ENCODE measurements at places on chromosomes 5 and 9.

- no peak for DNase-seq
These were observed 115.4 kb downstream of the EGFLAM start for GRCh38 chr5:38373743-38374142.

DNA sequence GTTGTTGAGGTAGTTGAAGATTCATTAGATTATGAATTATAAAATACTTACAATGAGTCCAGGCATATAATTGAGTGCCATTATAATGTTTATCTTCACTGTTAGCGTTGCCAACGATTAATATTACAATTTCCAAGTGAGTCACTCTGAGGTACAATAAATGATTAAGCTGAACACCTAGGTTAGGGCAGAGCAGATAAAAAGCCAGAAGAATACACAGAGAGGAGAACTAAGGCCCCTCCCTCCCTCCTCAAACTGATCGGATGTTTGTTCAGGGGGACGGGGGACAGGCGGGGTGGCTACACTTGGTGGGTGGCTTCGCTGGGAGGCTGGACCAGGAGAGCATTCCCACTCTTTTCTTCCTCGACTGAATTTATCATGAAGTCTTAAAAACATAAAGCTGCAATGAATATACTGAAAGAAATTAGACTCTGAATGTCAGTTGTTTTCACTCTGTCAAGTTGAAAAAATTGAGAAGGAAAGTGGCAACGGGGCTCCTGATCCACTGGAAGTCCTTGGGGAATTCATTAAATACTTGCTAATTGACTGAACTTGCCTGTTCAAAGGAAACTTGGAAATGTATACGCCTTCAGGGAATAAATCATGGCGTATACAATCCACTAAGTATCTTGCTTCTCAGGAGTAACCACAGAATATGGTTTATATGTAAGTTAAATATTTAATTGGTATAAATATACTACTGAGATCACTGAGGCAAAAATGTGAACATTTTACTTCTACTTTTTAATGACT lies 198.1 kb downstream of the TSSK1B start:
- no peak for DNase-seq

GRCh38 chr5:82885627-82886389 lies 191.4 kb downstream of the TMEM167A start:
- DNase-seq, result no peak

- DNase-seq, result no peak
These were observed 548.8 kb upstream of the CDH18 start for GRCh38 chr5:20536813-20537212.

- no peak for DNase-seq
These were observed 104.6 kb upstream of the BOD1 start for GRCh38 chr5:173720953-173721600.

GRCh38 chr5:2266641-2267240 lies 384.0 kb upstream of the IRX4 start:
- peak; percentile 49 for DNase-seq

GRCh38 chr9:123111427-123112014 lies 78.1 kb downstream of the GPR21 start:
- no peak for DNase-seq

GRCh38 chr5:143601917-143602333 lies 198.4 kb upstream of the NR3C1 start:
- no peak for DNase-seq

GRCh38 chr5:160083501-160083900 lies 35.7 kb downstream of the PWWP2A start:
- no peak for DNase-seq

DNA sequence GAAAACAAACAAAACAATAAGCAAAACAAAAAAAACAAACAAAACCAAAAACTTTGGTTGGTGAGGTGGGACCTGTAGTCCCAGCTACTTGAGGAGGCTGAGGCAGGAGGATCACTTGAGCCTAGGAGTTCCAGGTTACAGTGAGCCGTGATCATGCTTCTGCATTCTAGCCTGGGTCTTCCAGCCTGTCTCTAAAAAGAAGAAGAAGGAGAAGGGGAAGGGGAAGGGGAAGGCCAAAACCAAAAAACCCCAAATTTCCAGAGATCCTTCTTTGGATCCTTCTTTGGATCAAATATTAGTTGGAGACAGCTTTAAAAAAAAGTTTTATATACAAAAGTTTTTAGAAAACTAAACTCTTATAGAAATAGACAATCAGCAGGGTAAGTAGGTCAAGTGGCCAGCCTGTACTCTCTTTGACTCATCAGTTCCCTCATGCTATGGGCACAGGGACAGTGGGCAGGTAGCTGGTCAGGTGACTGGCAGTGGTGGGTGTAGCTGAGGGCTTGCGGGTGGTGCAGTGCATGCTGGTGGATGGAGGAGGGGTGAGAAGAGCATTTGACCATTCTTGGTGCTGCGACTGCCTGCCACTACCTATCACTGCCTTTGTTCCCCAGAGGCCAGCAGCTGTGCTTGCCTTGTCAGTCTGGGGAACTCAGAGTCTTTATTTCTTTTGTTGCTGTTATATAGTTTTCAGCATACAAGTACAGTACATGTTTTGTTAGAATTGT lies 12.6 kb downstream of the RCL1 start:
- no peak for DNase-seq

GRCh38 chr5:154179846-154180710 lies 10.5 kb upstream of the GALNT10 start:
- peak; percentile 76 for DNase-seq

DNA sequence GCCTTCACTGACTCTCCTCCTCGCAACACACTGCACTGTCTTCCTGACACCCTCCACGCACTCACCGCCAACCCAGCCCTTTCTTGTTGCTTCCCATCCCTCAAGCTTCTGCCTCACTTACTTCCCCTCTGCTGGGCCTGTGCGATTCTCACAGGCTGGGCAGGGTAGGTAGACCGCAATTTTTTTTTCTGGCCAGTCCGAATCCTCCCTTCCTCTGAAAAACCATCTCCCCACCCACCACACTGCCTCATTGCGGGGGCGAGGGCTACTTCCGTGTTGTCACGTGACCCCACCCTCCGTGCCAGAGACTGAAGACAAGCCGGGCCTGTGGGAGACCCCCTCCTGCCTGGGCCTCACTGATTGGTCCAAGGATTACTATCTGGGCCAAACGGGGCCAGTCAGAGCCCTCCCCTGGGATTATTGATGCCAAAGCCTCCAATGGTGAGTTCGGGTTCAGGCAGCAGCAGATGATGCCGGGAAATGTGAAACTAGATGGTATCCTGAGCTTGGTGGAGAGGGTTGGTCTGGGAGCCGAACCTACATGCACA lies 73.1 kb downstream of the STK10 start:
- DNase-seq, result no peak

DNA sequence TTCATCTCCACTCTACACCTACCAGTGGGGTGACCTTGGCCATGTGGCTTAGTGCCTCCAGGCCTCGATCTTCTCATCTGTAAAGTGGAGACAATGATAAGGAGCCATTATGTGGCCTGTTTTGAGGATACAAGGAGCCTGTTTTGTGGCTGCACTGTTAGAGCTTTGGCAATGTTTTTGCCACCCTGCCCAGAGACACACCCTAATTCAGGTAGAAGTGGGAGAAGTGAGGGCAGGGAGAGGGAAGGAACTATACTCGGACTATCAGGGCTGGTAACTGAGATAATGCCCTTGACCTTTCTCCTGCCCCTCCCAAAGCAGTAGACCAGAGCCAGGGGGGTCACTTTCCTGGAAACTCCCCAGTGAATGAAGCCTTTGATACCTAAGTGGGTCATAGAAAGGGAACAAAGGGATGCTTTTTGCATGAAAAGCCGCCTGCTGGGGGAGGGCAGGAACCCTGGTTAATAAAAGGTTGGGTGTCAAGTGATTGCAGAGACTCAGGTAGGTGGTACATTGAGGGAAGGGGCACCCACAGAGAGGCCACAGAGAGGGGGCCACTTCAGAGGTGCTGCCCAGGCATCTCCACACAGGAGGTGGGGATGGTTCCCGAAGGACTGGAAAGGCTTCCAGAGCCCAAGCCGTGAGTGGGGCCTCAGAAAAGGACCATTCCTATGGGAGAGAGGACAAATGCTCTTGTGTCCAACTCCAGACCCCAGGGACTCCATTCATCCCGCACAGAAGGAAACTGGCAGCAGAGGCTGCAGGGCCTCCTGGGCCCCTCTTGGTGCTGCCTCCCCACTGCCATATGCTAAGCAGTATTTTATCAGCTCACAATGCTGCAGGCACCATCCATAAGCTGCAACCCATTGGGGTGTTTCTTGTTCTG lies 42.3 kb upstream of the VDAC1 start:
- DNase-seq, result peak; percentile 54

DNA sequence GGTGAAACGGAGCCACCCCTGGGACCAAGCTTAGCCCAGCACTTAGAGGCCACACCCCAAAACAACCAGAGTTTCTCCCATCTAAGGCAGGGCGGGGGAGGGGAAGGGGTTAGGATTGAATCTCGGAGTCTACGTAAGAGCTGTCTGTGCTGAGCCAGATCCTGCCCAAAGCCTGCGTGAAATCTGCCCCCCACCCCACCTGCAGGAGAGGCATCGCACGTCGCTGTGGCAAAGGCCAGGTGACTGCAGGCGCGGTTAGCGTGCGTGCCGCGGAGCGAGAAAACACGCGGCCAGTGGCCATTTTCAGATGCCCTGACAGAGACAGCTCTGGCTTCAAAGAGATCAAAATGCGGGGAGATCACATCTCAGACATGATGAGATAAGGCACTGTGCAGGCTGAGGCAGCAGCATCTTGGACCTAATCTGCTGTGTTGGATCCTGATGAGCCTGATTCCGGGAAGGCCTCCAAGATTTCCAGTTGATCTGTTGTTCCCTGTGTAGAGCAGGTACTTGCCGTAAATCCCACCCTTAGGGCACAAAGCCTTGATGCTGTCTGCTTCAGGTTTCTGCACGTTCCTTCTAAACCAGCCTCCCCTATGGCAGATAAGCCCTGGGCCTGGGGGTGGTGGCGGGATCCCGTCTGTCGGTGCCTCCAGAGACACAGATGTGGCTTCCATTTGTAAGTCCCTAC lies 2.5 kb upstream of the QSOX2 start:
- no peak for DNase-seq

DNA sequence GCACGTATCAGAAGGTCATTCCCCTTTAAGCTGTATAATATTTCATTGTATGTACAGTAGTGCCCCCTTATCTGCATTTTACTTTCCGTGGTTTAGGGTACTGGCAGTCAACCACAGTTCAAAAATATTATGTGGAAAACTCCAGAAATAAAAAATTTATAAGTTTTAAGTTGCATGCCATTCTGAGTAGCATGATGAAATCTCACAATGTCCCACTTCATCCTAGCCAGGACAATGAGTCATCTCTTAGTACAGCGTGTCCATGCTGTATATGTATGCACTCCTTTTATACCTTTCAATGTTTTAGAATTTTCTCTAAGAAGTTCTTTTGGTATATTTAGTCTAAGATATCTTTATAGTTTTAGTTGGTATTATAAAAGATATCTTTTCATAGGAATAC lies 115.0 kb upstream of the HAND1 start:
- no peak for DNase-seq

- peak; percentile 6 for DNase-seq
These were observed 154.7 kb upstream of the PHYKPL start for GRCh38 chr5:178387061-178387855.

- DNase-seq, result no peak
These were observed 32.1 kb upstream of the ALDOB start for GRCh38 chr9:101467690-101468089.

DNA sequence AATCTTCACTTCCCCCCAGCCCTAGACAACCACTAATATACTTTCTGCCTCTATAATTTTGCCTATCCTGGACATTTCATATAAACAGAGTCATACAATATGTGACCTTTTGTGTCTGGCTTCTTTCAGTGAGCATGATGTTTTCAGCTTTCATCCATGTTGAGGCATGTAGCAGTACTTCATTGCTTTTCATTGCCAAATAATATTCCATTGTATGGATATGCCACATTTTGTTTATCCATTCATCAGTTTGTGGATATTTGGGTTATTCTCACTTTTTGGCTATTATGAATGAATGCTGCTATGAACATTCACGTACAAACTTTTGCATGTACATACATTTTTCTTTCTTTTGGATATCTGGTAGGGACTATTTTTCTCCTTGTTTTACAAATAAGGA lies 49.0 kb downstream of the WWC1 start:
- no peak for DNase-seq

DNA sequence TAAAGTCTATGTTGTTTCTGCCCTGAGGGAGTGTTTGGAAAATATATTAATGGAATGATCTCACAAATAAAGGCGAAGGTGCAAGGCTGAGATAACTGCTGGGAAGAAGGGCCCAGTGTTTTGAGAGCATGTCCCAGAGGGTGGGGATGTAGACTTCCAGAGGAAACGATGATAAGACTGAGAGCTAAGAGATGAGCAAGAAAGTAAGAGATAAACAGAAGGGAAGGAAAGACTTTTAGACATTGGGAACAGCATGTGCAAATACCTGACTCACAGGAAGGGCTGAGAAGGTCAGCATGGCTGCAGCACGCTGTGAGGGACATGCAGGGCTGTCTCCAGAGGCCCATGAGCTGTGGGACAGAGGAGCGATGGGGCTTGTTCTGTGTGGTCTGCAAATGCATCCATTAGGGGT lies 19.9 kb upstream of the ADRB2 start:
- DNase-seq, result no peak

GRCh38 chr5:17897776-17898175 lies 263.5 kb downstream of the TAF11L14 start:
- peak; percentile 14 for DNase-seq

- DNase-seq, result no peak
These were observed 66.6 kb upstream of the TAF11L2 start for GRCh38 chr5:17431272-17432050.

GRCh38 chr9:123420592-123421111 lies 64.7 kb downstream of the CRB2 start:
- DNase-seq, result peak; percentile 82

DNA sequence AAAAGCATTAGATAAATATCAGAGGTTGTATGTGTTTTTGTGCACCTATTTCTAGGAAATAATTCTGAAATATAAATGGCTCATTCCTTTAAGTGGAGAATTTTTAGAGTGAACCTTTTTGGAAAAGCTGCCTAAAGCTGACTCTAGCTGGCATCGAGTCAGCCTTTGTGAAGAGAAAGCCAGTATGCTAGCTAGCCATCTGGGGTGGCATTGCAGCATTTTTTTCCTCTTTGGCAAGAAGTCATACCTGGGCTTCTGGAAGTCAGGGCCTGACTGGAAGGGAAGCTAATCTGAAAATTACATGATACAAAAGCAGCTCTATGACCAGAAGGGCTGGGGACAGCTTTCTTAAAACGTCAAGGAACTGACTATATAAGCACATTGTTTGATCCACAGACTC lies 19.7 kb downstream of the ANP32B start:
- no peak for DNase-seq

GRCh38 chr5:116652196-116652729 lies 77.6 kb upstream of the SEMA6A start:
- peak; percentile 76 for DNase-seq
